Suprapubic skin (tissue), 4 donors: ENCODE measurements at places on chromosomes 6 and 20. TPM values are rescaled to one million over a fixed set of nuclear protein-coding genes. Genes with fewer than 3 reads are reported as not detected.

GRCh38 chr20:15867899-15868298, 705.3 kb downstream of the KIF16B start:
- DNase-seq = no peak

- no peak for DNase-seq
Measured at GRCh38 chr6:143260857-143261256, 189.6 kb downstream of the ADAT2 start.

DNA sequence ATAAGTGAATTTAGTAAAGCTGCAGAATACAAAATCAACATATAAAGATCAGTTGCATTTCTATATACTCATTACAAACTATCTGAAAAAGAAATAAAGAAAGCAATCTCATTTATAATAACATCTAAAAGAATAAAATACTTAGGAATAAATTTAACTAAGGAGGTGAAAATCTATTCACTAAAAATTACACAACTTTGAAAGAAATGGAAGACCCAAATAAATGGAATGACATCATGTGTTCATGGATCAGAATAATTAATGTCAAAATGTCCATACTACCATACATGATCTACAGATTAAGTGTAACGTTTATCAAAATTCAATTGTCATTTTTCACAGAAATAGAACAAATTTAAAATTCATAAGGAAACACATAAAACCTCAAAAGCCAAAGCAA, 194.9 kb downstream of the TINAG start:
- DNase-seq = no peak

DNA sequence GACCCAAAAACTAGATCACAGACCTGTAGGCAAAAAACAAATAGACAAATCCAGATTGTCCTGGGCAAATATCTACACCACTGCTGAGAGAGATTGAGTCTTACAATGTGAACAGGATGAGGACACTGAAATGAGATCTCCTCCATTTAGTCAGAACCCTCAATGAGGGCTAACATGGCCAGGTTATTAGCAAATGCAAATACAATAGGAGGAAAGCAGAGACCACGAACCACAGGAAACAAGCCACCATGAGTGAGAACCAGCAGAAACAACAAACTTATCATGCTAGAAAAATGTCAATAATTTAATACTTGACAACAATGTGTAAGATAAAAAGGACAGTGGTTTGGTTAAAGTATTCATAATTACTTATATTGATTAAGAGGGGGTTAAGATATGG, 162.8 kb downstream of the SYNE1 start:
- DNase-seq = no peak

- no peak for DNase-seq
Measured at GRCh38 chr20:54466127-54466526, 9.3 kb upstream of the DOK5 start.

- DNase-seq = no peak
Measured at GRCh38 chr20:38586181-38586525, 5.2 kb downstream of the ADIG start.

- DNase-seq = no peak
Measured at GRCh38 chr20:3354247-3354646, 53.2 kb downstream of the DNAAF9 start.

DNA sequence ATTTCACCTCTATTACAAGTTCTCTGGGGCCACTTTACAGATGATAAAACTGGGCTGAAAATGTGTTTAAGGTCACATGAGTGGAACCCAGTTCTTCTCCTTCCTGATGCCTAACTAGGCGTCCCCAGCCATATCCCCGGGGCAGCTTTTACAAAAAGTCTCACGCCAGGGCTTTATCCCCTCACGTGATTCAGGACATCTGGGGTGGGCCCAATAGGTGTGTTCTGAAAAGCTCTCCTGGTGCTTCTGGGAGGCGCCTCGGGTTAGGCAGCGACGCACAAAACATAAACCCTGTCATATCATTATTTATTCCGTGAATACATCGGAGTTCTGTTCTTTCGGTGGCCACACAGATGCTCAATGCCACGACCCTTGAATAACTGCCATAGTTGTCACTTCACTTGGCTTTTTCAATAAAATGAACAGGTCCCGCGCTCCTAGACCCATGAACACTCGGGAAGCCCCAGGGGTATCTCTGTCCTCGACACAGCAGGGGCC, 32.1 kb downstream of the SF3B5 start:
- DNase-seq = no peak

DNA sequence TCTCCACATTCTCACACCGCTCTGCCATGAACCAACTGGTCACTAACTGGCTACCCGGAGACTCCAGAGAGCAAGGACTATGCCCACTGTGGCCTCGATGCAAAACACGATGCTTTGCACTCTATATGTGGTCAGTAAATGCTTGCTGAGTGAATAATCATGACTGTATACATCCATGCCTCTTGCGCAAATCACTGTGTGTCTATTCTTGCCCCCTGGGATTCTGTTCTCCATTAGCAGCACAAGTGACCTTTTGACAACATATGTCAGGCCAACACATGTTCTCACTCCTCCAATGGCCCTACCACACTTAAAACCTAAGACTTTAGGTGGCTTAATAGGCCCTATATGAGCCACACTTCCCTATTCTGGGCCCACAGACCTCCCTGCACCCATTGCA, 16.9 kb downstream of the KIF16B start:
- no peak for DNase-seq

- no peak for DNase-seq
Measured at GRCh38 chr20:3276680-3277015, 37.7 kb upstream of the SLC4A11 start.

DNA sequence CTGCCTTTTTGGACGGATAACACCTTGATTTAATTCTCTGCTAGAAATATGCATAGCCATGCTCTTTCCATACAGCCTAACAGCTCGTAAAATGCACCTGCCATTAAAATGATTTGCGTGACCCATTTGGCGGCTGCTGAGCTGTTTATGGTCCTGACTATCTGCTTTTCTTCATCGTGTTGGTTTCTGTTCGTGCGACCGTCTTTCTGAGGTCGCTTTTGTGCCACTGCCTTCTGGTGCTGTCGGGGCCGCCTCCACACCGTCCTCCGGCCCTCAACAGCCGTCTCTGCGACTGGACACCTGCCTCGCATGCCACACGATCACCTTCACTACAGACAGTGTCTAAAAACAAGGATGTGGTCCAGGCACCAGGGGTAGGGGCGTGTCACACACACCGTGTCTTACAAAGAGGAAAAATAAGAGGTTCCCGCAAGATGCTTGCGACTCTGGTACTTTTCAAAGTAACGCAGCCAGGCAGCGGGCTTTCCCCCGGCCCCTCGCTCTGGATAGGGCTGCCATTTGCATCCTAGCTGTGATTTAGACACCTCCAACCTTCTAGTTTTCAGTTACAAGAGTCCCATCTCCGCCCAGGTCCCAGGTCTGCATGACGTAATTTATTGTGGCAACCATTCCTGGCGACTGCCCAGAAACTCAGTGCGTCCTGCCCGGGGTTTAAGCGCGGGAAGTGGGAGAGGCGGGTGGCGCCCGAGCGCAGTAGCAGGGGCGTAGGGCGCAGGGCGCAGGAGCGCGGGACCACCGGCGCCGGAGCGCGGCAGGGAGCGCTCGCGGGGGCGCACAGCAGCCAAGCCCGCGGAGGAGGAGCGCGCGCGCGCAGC, at the start of gene STMND1:
Gene STMND1 (plus strand): TSS at position 629 of the 836 bp plus-strand sequence. CDS start 208 bp downstream, outside the sequence.
- DNase-seq = no peak

DNA sequence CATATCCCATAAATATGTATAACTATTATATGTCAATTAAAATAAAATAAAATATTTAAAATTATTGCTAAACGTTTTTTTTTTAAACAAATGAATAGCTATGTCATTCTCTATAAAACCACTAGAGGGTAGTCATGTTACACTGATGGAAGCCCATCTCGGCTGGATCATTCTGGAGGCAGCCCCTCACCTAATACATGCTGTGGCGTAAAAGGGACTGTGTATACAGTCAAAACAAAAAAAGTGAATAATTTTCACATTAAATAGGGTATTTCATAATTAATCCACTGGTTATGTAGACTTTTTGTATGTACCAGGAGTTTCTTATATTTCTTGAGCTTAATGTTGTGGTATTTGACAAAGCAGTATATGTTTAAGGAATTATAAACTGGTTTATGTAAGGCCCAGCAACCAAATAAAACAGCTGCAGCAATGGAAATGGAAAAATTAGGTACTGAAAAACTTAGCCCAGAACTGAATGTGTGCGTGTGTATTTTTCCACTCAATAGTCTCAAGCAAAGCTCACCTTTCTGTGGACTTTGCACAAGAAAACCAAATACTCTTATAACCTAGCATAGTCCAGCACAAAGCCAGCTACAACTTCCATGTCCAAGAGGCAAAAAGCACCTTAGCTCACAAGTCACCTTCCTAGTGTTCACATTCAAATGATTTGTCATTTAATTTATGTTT, 81.7 kb downstream of the COL9A1 start:
- no peak for DNase-seq

DNA sequence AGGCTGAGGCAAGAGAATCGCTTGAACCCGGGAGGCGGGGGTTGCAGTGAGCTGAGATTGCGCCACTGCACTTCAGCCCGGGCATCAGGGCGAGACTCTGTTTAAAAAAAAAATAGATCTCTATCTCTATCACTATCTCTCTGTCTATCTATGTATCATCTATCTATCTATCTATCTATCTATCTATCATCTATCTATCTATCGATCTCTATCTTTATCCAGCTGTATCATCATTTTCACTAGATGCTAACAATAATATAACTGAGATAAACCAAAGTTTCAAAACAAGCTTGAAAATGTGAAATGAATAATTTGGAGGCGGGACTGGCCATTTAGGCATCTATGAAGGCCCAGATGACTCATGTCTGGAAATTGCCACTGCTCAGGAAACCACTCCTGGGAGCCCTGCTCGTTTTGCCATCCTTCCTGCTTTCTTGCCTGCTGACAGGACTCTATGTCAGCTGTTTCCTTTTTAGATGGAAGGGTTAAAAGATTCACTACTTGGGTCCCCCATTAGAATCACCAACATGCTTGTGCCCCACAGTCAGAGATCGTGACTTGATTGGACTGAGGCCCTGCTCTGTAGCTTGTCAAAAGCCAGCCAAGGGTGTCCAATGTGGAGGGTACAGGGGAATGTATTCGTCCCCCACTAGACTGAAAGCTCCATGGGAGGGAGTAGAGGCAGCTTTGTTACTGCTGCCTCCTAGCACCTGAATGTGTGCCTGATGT, 61.7 kb downstream of the UTRN start:
- DNase-seq = no peak

DNA sequence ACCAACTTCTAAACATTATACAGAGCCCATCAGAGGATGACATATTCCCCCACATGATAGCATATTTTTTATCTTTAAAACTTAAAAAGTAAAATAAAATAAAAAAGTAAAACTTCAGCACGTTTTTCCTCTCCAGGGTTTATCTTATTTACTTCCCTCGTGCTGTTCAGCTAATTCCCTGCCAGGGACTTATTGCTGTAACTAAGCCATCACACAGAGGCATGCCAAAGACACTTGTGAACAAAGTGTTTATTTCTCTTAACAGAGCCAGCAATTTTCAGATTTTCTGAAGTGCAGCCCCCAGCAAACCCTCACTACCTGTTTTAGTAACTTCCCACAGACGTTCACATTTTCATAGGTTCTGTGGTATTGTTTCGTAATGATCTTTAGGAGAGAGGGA, 293.8 kb downstream of the ZNF217 start:
- no peak for DNase-seq

DNA sequence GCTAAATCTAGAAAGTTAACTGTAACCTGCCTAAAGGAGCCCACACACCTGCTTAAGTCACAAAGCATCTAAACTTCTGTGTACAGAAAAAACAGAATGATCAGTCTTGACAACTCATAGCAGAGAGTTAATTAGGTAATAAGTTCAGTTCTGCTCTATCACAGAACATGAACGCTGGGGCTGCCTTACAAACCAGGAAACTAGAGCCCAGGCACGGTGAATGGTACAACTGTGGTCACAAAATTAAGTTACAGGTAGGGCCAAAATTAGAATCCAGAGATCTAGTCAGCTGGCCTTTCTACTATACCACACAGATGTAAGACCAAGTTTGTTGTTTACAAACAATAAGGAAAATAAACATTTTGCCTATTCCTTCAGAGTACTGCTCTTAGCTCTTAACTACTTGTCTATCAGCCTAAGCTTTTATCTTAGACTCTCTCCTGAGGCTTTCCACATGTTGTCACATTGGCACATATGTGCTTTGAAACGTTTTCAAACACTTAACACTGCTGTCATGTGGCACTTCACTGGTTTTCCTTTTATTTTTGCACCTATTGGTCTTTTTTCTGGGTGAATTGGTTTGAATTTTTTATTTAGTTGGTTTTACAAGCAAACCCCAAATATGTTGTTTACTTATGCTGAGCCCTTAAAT, 75.7 kb downstream of the SIM1 start:
- DNase-seq = no peak

DNA sequence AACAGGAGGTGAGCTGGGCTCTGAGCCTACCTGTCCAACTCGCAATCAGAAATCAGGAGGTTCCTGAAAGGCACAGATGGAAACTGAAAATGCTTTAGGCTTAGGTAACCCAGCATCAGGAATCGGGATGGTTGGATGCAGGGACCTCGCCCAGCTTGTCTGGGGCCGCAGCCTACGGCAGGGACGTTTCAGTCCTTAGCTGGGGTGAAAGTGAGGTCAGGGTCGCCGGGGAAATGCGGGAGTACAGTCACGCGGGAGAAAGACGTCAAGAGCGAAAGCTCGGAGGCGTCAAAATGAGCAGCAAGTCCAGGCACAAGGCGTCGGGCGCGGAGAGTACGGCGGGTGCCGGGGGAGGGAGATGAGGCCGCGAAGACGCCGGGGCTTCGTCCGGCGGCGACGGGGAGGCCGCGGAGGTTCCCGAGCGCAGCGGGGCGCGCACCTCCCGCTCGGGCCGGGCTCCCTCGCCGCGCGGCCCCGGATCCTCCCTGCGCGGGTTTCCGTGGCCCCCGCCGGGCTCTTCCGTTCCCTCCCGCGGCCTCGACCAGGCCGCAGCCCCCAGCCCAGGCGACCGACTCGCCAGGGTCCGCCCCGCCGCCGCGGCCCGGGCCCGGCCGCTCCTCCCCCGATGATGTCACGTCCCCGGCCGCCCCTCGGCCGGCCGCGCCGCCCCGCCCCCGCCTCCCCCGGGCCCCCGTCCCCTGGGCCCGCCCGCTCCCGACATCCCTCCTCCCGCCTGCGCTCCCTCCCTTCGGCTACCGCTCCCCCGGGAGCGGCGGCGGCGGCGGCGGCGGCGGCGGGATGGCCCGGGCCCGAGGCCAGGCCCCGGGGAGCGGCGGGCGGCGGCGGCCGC, at the start of gene EBF4:
Gene EBF4 (plus strand): TSS at position 745 of the 850 bp plus-strand sequence. CDS start 866 bp downstream, outside the sequence.
- DNase-seq = peak; percentile 68

GRCh38 chr6:150301846-150302519, 66.8 kb upstream of the IYD start:
- DNase-seq = no peak

GRCh38 chr6:121339639-121340226, 5.5 kb upstream of the TBC1D32 start:
- DNase-seq = no peak

DNA sequence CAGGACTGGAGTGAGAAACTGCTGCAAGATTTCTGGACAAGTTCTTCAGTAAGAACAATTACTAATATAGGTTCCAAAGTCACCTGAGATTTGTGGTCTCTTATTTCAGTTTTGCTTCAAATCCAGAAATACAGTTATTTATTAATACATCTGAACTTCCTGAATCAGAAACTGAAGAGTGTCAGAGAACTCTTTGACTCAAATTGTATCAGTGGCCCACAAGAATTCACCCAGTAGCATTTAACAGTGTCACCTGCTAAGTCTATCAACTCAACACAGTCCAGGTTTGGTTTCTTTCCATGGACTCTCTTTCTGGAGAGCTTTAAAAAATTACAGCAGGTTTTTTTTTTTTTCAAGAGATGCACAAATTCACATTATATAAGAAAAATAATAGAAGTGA, 18.8 kb upstream of the NHSL1 start:
- DNase-seq = no peak

- no peak for DNase-seq
Measured at GRCh38 chr20:50343125-50343489, 152.5 kb downstream of the CEBPB start.

Gene TMEM14C
- 63.4 TPM for total RNA-seq

Gene F13A1
- 9.7 TPM for total RNA-seq

Gene CTCFL
- not detected for total RNA-seq
